Activated CD8-positive, alpha-beta T cell treated with anti-CD3 and anti-CD28 coated beads for 36 hours (primary cell): ENCODE measurements at places on chromosomes 1 and 21.

DNA sequence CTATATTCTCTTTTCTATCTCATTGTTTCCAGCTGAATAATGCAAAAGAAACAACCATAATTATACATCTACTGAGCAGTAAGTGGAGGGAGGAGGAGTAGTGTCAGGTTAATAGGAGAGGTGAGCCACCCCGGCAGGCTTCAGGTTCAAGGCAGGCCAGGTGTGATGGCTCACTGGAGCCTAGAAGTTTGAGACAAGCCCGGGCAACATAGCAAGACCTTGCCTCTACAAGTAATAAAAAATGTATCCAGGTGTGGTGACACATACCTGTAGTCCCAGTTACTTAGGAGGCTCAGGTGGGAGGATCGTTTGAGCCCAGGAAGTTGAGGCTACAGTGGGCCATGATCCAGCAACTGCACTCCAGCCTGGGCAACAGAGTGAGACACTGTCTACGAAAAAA lies 1.9 kb upstream of the DIP2A start:
- H3K36me3 ChIP-seq, result peaks cover 37% of the 10 kb centered on the region
- DNase-seq, result no peak
- H3K27ac ChIP-seq, result peak overlapping the region; percentile 95
- H3K4me3 ChIP-seq, result peak overlapping the region; percentile 94

GRCh38 chr1:31911994-31912780 lies 26.0 kb downstream of the PTP4A2 start:
- no peak overlapping the region for H3K4me3 ChIP-seq
- H3K27ac ChIP-seq, result peak overlapping the region; percentile 75
- H3K36me3 ChIP-seq, result peaks cover 79% of the 10 kb centered on the region
- no peak for DNase-seq

- no peaks in the 10 kb centered on the region for H3K4me1 ChIP-seq
- H3K27ac ChIP-seq, result no peak overlapping the region
- peaks cover 32% of the 10 kb centered on the region for H3K27me3 ChIP-seq
Measured at GRCh38 chr1:18116777-18117176, 9.2 kb downstream of the IGSF21 start.

DNA sequence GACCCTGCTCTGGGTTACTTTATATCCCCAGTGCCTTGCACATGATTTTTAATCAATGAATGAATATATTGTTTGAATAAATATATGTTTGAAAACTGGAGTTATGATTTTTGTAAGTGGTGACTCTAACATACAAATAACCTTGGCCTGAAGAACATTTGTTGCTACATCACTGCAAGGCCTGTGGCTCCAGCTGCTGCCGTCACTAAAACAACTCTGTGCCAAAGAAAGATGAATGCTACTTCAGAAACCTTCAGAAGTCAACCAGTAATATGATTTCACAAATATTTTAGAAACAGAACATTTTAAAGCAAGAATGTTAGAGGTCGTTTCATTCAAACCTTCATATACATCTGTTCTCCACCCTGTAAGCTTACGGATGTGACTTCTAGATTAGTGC lies 60.6 kb upstream of the SEC16B start:
- H3K4me3 ChIP-seq, result no peak overlapping the region
- H3K36me3 ChIP-seq, result no peaks in the 10 kb centered on the region
- H3K27me3 ChIP-seq, result no peaks in the 10 kb centered on the region

DNA sequence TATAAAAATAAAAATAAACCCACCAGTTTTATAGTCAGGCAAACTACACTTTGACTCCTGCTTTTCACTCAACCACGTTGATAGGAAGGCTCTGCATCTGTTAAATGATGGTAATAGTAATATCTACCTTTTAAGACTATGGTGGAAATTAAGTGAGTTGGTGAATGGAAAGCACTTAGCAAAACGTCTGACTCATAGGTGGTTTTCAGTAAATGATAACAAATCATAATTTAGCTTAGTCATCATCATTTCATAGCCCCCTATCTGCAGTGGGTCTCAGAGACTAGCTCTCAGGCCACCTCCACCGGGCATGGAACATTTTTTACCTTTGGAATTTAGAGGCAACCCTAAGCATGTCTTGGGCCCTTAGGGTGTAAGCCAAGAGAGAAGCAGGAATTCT lies 160.0 kb downstream of the PDE4B start:
- no peak overlapping the region for H3K4me3 ChIP-seq
- DNase-seq, result no peak
- peaks cover 1% of the 10 kb centered on the region for H3K27me3 ChIP-seq
- peaks cover 9% of the 10 kb centered on the region for H3K4me1 ChIP-seq
- no peak overlapping the region for H3K27ac ChIP-seq
- no peaks in the 10 kb centered on the region for H3K36me3 ChIP-seq

GRCh38 chr1:156423422-156424352 lies 54.7 kb downstream of the RHBG start:
- peaks cover 18% of the 10 kb centered on the region for H3K4me1 ChIP-seq
- no peak overlapping the region for H3K4me3 ChIP-seq
- H3K27ac ChIP-seq, result no peak overlapping the region
- peaks cover 74% of the 10 kb centered on the region for H3K27me3 ChIP-seq
- no peaks in the 10 kb centered on the region for H3K36me3 ChIP-seq

DNA sequence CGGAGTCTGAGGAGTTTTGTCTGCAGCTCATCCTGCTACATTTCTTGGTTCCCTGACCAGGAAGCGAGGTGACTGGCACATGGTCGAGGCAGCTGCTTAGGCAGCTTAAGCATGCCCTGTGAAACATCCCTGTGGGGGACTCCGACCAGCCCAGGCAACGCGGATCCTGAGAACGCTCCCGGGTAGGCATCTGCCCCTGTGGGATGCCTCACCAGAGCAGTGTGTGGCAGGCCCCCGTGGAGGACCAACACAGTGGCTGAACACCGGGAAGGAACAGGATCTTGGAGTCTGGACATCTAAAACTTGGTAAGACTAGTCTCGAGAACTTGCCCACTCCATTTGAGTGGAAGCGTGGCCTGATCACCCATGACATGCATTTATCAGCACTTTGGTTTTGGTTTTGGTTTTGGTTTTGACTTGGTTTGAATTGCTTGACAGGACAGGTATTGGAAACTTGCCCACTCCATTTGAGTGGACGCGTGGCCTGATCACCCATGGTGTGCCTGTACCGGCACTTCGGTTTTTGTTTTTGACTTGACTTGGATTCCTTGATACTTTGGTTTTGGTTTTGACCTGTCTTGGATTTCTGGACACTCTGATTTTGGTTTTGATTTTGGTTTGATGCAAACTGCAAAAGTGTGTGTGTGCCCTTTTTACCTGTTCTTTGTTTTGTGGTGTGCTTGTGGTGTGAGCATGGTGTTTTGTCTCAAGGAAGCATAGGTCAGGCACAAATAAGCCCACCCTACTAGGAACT lies 12.2 kb upstream of the NEK2 start:
- H3K27me3 ChIP-seq, result no peaks in the 10 kb centered on the region
- no peak overlapping the region for H3K4me3 ChIP-seq
- no peaks in the 10 kb centered on the region for H3K36me3 ChIP-seq
- peaks cover 15% of the 10 kb centered on the region for H3K4me1 ChIP-seq

DNA sequence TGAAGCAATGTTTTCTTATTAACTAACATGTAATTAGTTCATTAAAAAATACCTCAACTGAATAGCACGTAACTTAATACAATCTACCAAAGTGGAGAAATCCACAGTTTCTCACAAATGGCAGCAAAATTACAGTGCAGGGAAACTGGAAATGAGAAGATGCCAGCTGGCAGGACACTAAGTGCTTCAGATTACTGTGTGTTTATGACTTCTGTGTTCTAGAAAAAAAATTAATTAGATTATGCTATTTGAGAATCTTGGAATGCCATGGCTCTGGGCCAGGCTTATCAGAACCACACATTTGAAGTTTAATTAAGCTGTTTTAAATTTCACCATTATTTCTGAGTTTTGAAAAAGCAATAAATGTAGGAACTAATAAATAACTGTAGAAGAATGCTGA lies 357.6 kb downstream of the TGFB2 start:
- H3K4me3 ChIP-seq, result no peak overlapping the region
- no peak overlapping the region for H3K27ac ChIP-seq
- DNase-seq, result no peak
- H3K4me1 ChIP-seq, result no peaks in the 10 kb centered on the region

GRCh38 chr1:158145173-158145719 lies 35.4 kb upstream of the CD1D start:
- peaks cover 18% of the 10 kb centered on the region for H3K4me1 ChIP-seq
- no peaks in the 10 kb centered on the region for H3K27me3 ChIP-seq
- H3K36me3 ChIP-seq, result no peaks in the 10 kb centered on the region
- no peak overlapping the region for H3K4me3 ChIP-seq
- DNase-seq, result no peak
- no peak overlapping the region for H3K27ac ChIP-seq

DNA sequence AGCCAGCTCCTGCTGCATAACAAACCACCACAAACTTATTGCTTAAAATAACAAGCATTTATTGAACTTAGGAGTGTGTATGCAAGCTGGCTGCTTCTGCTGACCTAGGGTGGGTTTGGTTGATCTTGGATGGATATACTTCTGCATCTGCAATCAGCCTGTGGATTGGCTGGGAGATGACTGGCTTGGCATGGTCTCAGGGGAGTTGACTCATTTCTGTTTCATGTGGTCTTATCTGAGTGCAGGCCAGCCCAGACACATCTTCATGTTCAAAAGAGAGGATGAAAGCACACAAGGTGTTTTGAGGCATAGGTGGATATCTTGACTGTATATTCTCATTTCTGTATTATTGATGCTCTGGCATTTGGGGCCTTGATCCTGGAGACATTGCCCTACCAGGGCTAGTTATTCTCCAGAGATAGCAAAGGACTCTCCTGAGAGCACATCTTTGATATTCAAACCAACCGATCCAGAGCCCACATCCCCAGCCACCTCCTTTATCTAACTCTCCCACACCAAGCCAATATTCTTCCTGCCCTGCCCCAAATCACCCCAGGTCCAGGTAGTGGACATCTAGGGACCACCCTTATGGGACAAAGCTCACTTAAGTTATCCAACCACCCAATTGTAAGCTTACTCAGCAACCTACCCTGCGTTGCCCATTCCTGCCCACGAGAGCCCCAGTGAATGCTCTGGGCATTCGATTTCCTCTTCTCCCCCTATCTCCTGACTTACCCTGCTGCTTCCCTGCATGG lies 350.8 kb downstream of the PTPRU start:
- H3K4me1 ChIP-seq, result no peaks in the 10 kb centered on the region
- H3K4me3 ChIP-seq, result no peak overlapping the region
- no peak for DNase-seq
- H3K36me3 ChIP-seq, result no peaks in the 10 kb centered on the region
- peaks cover 3% of the 10 kb centered on the region for H3K27me3 ChIP-seq
- no peak overlapping the region for H3K27ac ChIP-seq

DNA sequence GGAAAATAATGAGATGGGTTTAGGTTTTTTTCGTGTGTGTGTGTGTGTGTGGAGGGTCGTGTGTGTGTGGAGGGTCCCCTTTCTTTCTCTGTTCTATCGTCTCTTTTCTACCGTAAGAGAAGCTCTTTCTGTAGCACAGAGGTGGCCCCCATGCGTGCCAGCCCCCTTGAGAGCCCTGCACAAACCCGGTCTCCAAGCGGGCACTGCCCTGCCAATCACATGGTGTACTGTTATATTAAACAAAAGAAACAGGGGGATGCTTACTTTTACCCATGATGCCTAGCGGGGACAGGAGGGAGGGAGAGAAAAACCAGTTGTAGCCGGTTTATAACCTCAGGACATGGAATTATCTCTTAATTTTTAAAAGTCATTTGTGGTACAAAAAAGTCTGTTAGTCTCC lies 41.0 kb downstream of the GATAD2B start:
- peak; percentile 6 for DNase-seq
- H3K36me3 ChIP-seq, result peaks cover 13% of the 10 kb centered on the region

GRCh38 chr1:218711884-218712674 lies 366.9 kb downstream of the TGFB2 start:
- no peak for DNase-seq
- no peak overlapping the region for H3K4me3 ChIP-seq
- no peak overlapping the region for H3K27ac ChIP-seq
- no peaks in the 10 kb centered on the region for H3K36me3 ChIP-seq
- H3K27me3 ChIP-seq, result no peaks in the 10 kb centered on the region

DNA sequence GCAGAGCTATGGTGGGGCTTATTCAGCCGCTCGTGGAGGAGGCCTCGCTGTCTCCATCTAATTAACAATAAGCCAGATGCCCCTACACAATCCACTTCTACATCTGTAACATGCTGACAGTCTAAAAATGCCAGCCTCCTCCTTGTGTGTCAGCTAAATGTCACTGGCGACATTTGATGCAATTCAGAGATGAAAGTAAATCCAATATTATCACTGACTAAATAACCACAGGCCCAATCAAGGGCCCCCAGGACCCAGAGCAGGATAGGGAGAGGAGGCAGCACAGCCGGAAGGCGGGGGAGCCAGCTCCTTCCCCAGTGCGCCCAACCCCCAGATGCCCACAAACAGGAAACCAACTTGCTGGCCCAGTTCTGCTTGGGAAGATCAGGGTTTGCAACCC lies 76.6 kb downstream of the DMRTA2 start:
- H3K36me3 ChIP-seq, result no peaks in the 10 kb centered on the region
- no peak overlapping the region for H3K4me3 ChIP-seq
- H3K27me3 ChIP-seq, result peaks cover 26% of the 10 kb centered on the region
- DNase-seq, result peak; percentile 17
- H3K27ac ChIP-seq, result no peak overlapping the region
- peaks cover 2% of the 10 kb centered on the region for H3K4me1 ChIP-seq

DNA sequence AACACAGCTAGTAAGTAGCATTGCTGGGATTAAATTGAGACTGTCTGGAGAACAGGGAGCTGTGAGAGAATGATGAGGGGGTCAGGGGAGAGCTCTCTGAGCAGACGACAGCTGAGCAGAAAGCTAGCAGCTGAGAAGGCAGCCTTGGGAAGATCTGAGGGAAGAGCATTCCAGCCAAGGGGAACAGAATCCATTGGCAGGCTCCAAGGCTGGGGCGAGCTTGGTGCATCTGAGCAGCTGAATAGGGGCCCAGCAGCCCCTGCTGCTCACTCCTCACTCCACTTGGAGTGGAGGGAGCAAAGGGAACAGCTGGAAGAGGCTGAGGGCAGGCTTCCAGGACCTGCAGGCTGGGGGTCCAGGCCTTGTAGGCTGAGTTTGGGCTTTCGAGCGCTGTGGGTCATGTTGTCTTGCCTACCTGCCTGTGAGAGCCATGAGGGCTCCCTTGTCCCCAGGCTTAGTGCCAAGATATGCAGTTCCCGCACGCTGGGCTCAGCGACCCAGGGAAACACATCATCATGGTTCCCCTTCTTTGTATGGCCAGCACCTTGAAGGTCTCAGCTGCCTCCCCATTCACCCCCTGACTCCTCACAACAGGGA lies 10.5 kb downstream of the ACOT11 start:
- H3K4me1 ChIP-seq, result no peaks in the 10 kb centered on the region
- DNase-seq, result no peak
- H3K27me3 ChIP-seq, result peaks cover 2% of the 10 kb centered on the region
- no peak overlapping the region for H3K27ac ChIP-seq
- no peaks in the 10 kb centered on the region for H3K36me3 ChIP-seq

DNA sequence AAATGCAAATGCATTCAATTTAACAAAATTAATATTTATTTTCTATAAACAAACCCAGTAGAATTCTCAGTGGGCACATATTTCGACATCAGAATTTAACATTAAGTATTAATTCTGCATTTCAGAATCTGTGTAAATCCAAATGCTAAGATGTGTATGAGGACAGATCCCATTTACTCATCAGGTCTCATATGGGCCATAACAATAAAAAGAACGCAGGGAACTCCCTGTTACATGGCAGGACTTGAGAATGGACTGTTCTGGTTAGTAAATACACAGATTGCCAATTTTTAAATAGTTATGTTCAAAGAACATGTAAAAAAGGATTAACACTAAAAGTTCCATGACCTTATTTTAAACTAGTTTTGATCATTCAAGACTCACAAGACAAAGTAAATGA lies 104.0 kb downstream of the SLC30A10 start:
- no peak overlapping the region for H3K4me3 ChIP-seq
- H3K27ac ChIP-seq, result no peak overlapping the region
- H3K36me3 ChIP-seq, result no peaks in the 10 kb centered on the region
- peaks cover 1% of the 10 kb centered on the region for H3K27me3 ChIP-seq
- no peaks in the 10 kb centered on the region for H3K4me1 ChIP-seq
